HCEC 1CT (cell line): ENCODE measurements at places on chromosomes 5 and 9.

DNA sequence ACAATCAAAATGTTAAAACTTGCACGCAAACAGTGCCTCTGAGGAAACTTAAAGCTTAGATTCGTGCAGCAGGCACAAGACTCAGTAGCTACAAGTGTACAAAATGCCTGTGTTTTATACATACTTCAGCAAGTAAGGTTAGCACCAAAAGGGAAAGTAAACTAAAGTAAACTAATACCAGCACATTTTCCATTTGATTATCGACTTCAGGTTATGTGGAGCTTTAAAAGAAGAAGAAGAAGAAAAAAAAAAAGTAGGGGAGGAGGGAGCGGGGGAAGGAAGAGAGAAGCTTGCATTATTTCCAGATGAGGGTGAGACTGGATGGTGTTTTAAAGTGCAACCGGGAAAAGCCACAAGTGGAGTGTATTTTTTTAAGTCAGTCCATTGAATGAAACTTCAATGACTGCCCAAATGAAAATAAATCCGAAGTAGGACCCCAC is 596 bp upstream of the ADAMTS6 start:
- peak; percentile 45 for DNase-seq

DNA sequence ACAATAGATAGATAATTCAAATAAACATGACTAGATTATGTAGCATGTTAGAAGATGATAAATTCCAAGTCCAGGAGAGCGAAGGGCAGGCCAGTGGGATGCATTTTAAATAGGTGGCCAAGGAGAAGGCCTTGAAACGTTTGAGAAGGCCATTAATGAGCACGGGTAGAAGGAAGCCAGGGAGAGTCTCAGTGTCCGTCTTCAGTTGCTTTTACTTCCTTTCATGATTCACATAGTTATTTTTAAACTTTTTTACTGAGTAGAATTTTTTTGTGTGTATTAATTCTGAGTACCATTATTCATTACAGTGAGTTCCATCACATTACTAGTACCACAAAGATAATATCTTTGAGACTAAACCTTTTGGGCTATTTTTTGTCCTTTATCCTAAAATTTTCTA is 259.2 kb downstream of the ARRDC3 start:
- no peak for DNase-seq

DNA sequence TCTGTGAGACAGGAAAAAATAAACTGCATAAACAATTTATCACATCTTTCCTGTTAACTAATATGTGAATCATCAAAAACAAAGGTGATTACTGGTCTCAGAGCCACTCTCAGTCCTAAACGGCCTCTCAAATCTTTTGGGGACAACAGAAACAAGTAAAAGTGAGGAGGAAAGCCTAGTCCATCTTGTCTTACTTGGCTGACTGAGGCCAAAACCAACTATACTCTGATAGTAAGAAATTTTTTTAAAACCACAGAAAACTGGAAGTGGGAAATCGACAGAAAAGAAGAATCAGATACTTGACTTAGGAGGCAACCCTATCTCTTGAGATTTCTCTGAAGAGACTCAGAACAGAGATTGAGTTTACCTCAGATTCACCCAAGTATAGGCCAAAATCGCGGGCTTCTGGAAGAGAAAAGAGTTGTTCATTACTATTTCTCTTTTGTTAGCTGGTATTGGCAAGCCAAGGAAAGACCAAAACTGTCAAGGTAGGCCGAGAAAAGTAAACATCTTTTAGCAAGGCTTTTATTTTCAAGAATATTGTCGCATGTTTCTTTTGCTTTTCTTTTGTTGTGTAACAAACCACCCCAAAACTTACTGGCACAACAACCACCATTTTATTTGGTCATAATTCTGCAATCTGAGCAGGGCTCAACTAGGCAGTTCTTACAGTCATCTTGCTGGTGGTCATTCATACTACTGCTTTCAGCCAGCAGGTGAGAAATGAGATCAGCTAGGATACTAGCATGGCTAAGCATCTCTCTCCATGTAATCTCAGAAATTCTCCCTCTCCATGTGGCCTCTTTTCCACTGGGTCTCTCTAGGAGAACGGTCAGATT is 46.1 kb downstream of the RFX3 start:
- DNase-seq: no peak

- DNase-seq: no peak
These were observed 128.0 kb upstream of the IL12B start for GRCh38 chr5:159458217-159458711.

GRCh38 chr5:137567226-137567625 is 68.1 kb upstream of the SPOCK1 start:
- DNase-seq: no peak

- DNase-seq: peak; percentile 29
These were observed 30.6 kb upstream of the IL33 start for GRCh38 chr9:6184749-6185645.

- DNase-seq: peak; percentile 76
These were observed 8.2 kb upstream of the ELL2 start for GRCh38 chr5:95969651-95970358.

DNA sequence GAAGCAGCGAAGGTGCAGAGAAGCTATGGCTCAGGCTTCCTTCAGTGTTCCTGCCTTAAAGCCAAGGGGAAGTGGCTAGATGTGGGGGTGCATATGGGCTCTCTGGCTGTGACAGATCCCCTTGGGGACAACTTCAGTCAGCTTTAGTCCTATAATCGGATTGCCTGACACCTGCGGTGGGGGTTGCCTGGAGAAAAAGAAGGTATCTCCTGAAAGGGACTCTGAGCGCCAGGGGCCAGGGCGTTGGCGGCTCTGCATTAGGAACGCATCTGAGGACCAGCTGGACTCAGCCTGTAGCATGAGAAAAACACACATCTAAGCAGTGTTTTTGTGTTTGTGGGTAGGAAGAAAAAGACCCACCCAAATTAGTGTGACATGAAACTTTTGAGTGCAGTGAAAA is 84.3 kb upstream of the OTULINL start:
- DNase-seq: no peak

DNA sequence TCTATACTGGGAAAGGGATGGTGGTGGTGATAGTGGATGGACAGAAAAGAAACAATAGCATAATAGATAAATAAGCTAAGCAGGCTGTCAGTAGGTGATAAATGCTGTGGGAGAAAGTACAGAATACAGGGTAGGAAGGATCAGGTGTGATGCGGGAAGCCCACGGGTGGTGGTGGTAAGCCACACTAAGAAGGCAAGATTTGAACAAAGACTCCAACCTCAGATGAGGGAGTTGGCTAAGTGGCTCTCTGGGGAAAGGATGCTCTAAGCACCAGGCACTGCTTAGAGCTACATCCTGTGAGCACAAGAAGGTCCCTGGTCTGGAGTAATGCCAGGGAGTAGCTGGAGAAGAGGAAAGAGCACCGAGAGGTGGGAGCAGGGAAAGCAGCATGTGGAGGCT is 151.6 kb upstream of the KLF9 start:
- no peak for DNase-seq

- no peak for DNase-seq
These were observed 389.6 kb downstream of the YTHDC2 start for GRCh38 chr5:113902917-113903660.

DNA sequence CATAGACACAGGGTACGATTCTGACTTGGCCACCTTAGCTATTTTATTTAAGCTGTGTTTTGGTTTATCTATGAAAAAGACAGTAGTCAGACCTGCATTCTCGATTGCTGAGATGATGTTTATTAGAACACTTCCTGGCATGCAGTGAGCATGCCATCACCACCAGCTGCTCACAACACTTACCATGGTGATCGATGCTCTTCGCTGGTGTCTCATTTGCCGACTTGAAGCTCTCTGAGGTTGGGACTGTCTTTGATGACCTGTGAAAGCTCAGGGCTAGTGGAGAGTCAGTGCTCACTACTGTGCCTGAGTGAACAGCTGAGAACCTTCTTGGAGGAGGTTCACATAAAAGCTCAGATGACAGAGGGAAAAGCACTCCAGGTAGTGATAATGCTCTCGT is 4.4 kb upstream of the C9orf153 start:
- no peak for DNase-seq

DNA sequence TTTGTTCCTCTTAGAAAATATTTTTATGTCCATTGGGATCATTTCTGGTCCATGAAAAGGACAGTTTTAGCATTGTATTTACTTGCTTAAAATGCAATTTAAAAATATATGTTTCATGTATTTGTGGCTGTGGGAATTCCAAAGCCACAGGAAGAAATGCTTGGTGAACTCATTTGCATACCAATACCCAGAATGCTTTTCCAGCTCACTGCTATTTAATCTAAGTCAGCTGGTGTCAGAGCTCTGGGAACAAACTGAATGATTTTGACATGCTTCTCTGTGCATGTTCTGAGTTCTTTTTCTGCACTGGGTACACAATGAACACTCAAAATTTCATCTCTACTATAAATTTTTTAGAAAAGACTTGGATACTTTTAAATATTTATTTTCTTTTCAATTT is 482.8 kb upstream of the ARRDC3 start:
- peak; percentile 7 for DNase-seq

DNA sequence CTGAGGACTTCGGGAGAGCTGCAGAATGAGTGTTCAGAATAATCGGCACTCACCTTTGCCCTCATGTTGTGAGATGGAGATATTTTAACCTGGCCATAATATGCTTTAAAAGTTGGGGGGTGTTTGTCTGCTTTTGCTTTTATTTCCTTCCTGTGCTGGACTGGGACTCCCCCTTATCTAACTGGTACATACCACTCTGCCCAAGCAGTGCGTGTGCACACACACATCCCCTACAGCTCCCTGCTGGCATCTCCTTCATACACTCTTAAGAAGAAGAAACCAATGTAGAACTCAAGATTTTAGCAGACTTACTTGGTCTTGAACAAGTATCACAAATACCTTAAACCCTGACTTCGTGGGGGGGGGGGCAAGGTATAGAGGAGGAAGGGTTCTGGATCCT is 146.2 kb upstream of the DMRT1 start:
- DNase-seq: no peak

GRCh38 chr5:139275956-139276355 is 17.6 kb upstream of the MATR3 start:
- DNase-seq: no peak

DNA sequence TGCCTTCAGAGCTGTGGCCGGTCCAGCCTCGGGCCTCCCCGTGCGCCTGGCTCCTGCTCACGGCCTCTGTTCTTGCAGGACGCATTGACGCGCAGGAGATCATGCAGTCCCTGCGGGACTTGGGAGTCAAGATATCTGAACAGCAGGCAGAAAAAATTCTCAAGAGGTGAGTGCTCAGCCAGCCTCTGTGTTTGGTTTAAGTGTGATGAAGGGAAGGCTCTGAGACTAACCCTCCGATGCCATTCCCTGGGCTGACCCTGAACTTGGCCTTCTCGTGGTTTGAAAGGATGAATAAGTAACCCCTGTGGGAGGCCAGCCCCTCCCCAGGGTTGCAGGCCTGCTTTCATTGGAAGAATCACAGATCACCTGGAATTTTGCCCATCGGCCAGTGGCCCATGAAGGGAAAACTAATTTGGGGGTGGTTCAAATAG is 26.3 kb downstream of the PTGES2 start:
- DNase-seq: no peak

DNA sequence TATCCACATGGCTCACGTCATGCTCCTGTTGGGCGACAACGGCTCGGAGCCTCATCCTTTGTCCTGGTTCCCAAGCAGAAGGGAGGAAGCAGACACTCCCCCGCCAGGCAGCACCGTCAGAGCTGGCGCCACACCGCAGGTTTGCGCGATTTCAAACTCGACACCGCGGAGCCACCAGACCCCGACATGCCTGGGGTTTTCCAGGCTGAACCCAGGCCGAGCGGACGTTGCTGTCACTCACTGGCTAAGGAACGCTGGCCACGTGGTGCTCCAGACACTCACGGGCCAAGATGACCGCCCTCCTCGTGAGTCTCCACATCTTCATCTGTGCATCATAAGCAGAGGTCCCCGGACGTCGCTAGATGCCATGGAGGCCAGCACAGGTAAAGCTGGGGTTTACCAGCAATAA is 9.0 kb downstream of the TERT start:
- no peak for DNase-seq

GRCh38 chr5:83741571-83741970 is 20.9 kb upstream of the HAPLN1 start:
- no peak for DNase-seq

- peak; percentile 67 for DNase-seq
These were observed 21.0 kb upstream of the RAB14 start for GRCh38 chr9:121222524-121223171.

DNA sequence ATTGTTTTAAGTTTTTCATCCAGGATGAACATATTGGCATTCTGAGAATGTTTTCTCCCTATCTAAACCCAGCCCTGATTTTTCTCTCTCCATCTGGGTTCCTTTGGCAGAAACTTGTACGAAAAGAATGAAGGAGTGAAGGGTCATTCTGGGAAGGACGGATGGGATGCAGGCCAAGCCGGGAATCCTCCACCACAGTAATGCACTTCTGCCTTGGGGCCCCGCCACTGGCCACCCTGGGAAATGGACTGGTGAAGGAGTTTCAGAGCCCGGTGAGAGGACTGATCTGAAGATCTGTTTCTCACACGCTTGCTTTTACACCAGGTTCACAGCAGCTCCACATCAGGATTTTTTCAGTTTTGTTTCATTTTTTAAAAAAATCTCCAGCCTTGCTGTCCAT is 554.8 kb downstream of the BNC2 start:
- DNase-seq: no peak

DNA sequence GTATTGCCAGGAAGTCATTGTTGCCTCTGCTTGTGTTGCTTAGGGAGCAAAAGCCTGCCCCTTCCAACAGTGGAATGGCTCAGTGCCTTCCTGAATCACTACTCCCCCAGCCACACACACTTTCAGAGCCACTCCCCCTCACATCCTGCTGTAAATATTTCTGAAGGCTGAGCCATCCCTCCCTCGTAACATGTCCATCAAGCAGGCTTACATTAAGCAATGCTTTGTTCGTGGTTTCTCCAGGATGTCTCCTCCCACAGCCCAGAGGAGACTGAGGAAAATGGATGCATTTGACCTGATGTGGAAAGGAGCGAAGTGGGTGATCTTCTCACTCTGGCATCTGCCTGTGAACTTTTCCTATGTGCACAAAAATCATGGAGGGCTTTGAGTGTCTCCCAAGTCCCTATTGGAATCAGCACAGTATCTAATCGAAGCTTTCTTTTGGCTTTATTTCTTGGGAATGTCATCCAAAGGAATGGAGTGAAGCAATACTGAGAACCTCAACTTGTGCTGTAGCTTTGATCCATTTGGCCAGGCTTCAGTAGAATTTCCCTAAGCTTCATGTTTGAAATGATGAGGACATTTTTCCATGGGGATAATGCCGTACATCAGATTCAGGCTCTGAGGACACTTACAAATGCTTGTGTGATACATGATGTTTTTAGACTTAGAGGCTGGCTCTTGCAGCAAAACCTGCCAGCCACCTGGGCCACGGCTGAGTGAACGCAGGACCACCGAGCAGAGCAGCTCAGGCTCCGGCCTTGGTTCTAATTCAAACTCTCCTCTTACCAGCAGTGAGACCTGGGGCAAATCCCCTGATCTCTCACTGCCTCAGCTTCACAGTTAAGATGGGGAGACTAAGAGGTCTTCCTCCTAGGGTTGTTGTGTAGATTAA is 389.1 kb downstream of the ENC1 start:
- DNase-seq: peak; percentile 89

GRCh38 chr9:27864644-27865438 is 291.6 kb upstream of the C9orf72 start:
- no peak for DNase-seq

- no peak for DNase-seq
These were observed 111.7 kb upstream of the NUDT12 start for GRCh38 chr5:103674251-103674650.
